ENCODE measurements at places on chromosomes 7 and 10.

DNA sequence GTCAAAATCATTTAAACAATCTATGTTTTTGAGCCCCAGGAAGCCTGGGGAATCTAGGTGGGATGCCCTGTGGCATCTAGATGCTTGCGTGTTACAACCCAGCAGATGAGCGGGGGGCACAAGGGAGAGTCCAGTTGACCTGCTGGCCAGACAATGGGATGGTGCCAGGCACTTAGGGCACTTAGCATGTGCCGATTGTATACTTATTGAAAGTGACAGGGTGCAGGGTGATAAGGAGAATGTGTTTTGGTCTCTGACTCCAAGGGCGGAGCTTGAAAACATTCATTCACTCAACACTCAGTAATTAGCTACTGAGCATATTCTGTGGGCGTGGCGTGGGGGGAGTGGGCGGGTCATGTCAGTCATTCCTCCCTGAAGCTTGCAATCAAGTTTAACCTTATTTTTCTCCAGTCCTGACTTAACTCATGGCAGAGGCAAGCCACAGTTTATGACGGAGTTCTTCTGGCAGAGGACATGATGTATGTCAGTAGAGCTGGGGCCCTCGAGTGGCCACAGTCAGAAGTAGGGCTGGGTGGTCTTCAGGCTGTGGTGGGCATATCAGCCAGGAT, 115.1 kb downstream of the PRKCQ start:
- DNase-seq = no peak

GRCh38 chr7:150397346-150398107, 18.4 kb downstream of the ZNF775 start:
- no peak for DNase-seq

- DNase-seq = no peak
These were observed 312.5 kb upstream of the SEMA3C start for GRCh38 chr7:81231301-81231838.

DNA sequence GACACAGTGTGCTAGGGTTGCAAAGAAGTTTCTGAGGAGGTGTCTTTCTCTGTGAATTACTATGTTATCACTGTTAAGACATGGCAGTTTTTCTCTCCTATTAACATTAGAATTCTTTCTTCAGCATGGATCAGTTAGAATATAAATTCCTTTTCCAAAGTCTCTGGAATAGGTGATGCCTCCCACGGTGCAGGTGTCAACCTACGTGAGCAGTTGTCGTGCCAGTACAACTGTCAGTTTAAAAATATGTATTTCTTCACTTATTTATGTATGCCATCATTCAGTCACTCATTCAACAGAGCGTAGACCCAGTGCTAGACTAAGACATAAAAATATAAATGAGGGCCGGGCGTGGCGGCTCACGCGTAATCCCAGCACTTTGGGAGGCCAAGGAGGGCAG, 83.5 kb downstream of the TACC2 start:
- no peak for DNase-seq

DNA sequence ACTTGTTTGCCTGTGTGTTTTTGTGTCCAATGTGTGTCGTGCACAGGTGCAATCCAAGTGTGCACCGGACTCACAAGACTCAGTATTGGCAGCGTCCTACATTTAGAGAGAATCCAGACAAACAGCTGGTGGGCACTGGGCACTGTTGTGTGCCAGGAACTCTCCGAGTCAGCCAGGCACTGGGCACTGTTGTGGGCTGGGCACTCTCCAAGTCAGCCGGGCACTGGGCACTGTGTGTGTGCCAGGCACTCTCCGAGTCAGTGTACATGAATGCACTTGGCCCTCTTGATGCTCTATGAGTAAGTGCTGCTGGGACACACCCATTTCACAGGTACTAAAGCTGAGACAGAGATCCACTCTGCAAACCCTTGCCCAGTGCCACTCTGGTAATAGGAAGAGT, 303.5 kb downstream of the PTPRN2 start:
- DNase-seq = no peak

Measured in activated gamma-delta T cell (primary cell).